ENCODE measurements at places on chromosomes 12 and 14.

- peak; percentile 79 for DNase-seq
Observed at GRCh38 chr12:54216797-54217661, 28.2 kb upstream of the SMUG1 start.

GRCh38 chr12:50061171-50061570, 3.8 kb downstream of the ASIC1 start:
- DNase-seq, result peak; percentile 47

- DNase-seq, result peak; percentile 6
Observed at GRCh38 chr12:45663455-45663854, 66.1 kb upstream of the ARID2 start.

GRCh38 chr12:40137252-40137651, 31.4 kb upstream of the SLC2A13 start:
- peak; percentile 18 for DNase-seq

- DNase-seq, result peak; percentile 87
Observed at GRCh38 chr14:56172571-56172971, 54.4 kb downstream of the PELI2 start.

GRCh38 chr12:28574746-28575592, 384.7 kb downstream of the CCDC91 start:
- no peak for DNase-seq

DNA sequence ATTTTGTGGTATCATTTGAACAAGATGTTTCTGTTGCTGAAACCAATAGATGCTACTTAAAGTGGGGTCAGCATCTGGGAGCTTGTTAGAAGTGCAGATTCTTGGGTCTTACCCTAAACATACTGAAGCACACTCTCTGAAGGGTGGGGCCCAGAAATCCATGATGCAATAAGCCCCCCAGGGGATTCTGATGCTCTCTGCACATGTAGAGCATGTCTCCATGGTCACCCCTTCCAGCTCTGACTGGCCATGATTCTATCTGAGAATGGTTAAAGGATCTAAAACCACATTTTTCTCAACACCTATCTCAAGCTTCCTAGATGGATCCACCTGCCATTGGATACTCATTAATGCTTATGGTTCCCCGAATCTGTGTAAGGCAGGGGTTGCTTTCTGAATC, 20.4 kb downstream of the JDP2 start:
- DNase-seq, result no peak

DNA sequence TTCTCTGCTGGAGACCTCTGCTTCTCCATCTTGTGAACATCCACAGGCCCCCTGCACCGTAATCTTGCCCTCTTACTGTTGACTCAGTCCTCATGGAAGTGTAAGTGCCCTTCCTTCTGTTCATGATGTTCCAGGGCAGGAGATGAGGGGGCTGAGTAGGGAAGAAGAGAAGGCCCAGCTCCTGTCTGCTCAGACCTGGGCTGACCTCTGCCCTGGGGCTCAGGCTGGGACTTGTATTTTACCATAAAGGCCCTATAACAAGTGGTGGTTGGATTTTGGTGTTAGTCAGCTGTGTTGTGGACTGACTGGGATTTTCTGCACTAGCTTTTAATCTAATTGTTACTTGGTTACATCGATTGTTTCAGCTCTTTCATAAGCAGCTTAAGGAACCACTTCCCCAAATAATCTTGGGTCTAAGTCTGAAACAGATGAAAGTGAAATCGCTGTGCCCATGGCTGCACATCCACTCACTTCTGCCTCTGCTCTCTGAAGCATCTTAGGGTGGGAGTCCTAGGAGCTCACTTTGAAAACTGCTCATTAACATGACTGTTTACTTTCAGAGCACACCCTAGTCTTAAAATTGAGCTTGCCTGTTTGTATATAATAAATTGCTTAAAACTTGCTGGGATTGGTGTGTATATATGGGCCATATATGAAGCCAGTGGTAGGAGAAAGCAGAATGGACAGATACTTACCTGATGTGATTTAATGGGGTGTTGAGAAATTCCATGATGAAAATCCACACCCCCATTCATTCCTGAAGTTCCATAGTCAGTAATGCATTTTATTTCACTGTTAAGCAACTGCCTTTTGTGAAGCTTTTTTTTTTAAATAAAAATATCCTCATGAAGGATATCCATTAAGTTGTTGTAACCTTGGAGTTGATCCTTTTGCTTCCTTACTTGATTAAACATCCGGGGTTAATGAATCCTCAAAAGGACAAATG, 17.7 kb downstream of the C12orf71 start:
- DNase-seq, result no peak

- peak; percentile 75 for DNase-seq
Observed at GRCh38 chr12:99043319-99043914, 398.3 kb downstream of the APAF1 start.

DNA sequence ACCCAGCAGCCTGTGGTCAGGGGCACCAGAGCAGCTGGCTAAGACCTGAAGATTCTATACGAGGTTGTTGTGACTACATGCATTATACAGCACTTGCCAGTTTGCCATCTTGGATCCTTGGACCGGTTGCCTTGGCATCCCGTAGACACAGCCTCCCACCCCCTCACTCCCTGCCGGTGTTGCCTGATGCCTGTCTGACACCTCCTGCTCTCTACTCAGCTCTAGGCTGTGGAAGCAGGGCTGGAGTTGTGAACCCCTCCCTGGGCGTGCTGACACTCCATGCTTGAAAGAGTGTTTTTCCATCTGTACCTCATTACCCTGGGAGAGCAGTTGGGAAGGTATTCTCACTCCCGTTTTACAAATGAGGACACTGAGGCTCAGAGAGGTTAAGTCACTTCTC, 2.5 kb downstream of the CHGA start:
- DNase-seq, result no peak

DNA sequence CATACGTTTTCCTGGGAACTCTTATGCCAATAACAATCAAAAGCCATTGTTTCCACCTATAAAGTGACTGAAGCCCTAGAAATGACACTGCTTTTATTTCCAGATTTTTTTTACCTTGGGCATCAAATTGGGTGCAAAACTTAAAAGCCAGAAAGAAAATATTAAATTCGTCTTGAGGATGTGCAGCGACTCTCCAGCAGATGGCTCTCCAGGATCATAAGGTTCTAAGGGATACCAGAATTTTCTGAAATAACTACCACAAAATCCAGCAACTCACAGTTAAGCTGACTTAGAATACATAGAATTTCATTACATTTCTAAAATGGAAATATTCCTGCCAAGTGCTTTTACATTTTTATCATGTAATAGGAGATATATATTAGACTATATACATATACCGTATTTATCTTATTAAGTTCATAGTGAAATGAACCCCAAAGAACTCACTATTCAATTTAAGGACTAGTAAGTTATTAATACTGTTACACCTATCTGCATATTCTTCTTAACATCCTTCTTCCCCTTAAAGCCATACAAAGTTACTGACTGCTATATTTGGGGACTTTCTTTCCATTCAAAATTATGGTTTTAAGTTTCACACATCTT, 44.0 kb downstream of the ARMH4 start:
- peak; percentile 86 for DNase-seq

- no peak for DNase-seq
Observed at GRCh38 chr14:76006253-76006652, 20.7 kb downstream of the IFT43 start.

GRCh38 chr12:109185441-109185840, 69.1 kb downstream of the ACACB start:
- DNase-seq, result no peak

- no peak for DNase-seq
Observed at GRCh38 chr12:78164154-78164553, 333.5 kb downstream of the NAV3 start.

DNA sequence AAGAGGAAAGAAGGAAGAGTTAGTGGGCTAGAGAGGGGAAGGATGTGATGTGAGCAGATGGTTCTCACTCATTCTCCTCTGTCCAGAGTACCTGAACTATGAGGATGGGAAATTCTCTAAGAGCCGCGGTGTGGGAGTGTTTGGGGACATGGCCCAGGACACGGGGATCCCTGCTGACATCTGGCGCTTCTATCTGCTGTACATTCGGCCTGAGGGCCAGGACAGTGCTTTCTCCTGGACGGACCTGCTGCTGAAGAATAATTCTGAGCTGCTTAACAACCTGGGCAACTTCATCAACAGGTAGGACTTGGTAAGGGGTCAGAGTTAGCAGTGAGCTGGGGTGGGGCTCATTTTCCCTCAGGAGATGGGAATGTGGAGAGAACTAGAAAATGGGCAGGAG, 7.6 kb downstream of the DDIT3 start:
- DNase-seq, result no peak

DNA sequence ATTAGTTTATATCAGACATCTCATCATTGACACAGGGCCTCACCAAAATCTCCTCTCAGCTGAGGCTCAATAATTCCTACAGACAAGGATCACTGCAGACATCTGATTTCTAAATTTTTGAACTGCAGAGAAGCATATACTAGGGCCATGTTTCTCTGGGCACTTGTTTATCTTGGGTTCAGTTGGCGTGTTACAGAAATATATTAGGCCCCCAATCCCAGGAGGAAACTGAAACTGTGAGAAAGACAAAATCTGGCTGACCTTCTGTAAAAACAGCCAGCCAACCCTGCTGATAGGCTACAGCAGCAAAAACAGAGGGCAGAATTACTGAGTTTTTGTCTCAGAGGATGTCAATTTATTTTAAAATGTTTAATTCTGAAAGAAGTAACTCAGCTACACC, 634.6 kb downstream of the ETNK1 start:
- DNase-seq, result no peak

- peak; percentile 18 for DNase-seq
Observed at GRCh38 chr14:30608533-30609006, 13.5 kb upstream of the SCFD1 start.

- DNase-seq, result no peak
Observed at GRCh38 chr14:58738876-58739275, 101.1 kb downstream of the DACT1 start.

GRCh38 chr14:99754141-99755067, 38.8 kb upstream of the EML1 start:
- DNase-seq, result peak; percentile 40

DNA sequence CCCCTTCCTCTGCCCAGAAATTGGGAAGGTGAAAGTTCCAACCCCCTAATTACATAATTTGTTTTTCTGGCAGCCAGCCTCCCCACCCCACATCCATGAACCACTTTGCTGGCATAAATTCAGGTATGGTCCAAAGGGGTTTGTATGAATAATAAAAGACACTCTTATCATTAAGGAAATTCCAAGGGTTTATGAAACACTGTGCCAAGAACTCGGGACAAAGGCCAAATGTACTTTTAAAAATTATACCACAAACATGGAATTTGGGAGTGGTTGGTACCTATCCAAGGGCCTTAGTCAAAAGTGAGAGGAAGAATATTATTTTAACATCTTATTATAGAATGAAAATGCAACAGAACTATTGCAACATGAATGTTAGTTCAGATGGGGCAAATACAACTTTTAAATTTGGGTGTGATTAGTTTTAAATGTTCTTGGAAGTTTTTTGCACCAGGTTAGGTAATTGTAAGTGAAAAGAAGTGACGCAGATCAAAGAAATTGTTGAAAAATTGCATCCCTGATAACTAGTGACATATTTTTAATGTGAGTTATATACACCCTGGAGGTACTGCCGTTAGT, 217.8 kb downstream of the TMEM117 start:
- peak; percentile 89 for DNase-seq

DNA sequence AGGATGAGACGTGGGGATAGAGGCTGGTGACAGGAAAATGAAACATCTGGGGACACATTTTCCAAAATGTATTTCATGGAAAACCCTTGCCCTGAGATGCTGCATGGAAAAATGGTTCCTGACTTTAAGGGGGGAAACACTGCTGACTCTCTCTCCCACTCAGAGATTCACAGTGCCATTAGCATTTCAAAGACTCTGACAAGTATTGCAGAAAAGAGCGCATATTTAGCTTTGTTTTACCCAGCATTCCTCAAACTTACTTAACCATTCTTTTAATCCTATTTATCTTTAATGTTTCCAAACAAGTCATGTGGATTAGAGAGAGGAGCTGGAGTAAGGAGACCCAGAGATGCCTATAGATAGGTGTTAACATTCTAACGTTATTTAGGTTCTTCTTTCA, 141.8 kb upstream of the DYRK2 start:
- no peak for DNase-seq

DNA sequence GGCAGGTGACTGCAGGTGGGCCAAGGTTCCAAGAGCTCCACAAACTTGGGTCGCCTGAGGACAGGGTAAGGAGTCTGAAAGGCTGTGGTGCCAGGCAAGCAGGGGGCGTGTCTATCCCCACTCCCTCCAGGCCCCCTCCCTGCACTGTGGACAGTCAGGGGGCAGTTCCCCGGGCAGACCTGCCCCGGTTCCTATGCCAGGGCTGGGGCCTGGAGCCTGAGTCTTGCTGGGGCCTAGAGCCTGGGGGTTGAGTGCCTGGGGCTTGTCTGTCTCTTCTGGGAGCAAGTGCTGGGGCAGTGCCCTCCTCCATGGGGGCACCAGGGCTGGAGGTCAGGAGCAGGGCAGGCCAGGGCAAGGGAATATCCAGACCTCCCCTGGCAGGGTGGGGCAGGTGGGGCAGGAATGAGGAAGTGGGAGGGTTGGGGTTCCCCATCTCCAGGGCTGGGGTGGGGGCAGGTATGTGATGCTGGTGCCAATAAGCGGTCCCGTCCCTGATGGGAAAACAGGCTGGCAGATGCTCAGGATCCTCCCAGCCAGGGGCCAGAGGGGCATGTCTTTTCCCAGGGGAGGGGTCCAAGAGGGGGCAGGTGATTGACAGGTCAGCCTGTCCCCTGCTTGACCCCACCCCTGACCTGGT, 11.9 kb upstream of the TNFAIP2 start:
- DNase-seq, result no peak

- DNase-seq, result no peak
Observed at GRCh38 chr12:91763654-91764370, 381.8 kb downstream of the BTG1 start.
